ENCODE measurements at places on chromosomes 1 and 21.

- DNase-seq: no peak
These were observed at the start of gene COL18A1 for GRCh38 chr21:45404730-45405270. TSS of gene COL18A1 (plus strand) at chr21:45405165. CDS start at chr21:45405231, 66 bp downstream.

DNA sequence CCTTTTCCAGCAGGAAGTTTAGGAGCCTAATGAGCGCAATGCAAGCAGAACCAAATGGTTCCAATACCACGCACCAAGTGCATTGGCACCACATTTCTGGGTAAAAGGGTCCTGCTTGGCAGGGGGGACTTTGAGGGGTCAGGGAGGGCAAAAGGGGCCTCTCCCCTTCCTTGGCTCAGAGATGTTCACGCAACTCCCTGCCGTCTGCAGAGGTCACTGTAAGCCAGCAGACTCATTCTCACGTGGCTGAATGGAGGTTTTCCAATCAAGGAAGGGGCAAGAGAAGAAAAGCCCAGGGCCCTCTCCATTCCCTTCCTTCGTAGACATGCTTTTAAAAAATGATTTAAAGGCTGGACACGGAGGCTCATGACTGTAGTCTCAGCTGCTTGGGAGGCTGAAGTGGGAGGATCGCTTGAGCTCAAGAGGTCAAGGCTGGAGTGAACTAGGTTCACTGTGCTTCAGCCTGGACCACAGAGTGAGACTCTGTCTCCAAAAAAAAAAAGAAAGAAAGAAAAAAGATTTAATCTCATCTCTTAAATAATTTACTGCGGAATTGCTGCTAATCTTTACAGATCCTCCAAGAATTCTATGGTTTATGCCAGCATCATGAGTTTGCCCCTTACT, 80.3 kb downstream of the RUNX3 start:
- DNase-seq: no peak

DNA sequence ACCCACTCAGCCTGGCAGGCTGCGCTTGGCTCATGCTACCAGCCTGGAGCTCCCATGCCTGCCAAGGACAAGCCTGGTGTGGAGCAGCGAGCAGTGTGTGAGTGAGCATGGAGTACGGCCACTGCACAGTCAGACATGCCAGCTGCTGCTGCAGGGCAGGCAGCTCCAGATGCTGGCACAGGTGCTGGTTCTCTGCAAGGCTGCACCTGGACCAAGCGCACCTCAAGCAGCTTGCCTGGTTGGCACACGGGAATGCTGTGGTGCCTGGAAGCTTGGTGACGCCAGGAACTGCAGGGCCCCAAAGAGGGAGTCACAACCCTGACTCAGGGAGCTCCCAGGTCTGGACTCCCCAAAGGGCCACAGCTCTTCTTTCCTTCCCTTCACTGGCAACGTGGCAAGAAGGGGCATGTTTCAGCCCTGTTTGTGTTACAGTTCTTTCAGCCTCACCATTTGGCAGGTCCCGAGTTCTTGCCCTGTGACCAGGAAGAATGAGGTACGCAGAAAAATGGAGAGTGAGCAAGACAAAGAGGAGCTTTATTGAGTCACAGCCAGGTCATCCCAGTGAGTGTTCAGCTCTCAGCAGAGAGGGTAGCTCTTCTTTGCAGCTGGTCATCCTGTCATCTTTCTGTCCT, 26.1 kb downstream of the ACOT7 start:
- DNase-seq: no peak

GRCh38 chr1:40588586-40588985, 57.1 kb downstream of the ZNF684 start:
- no peak for DNase-seq

DNA sequence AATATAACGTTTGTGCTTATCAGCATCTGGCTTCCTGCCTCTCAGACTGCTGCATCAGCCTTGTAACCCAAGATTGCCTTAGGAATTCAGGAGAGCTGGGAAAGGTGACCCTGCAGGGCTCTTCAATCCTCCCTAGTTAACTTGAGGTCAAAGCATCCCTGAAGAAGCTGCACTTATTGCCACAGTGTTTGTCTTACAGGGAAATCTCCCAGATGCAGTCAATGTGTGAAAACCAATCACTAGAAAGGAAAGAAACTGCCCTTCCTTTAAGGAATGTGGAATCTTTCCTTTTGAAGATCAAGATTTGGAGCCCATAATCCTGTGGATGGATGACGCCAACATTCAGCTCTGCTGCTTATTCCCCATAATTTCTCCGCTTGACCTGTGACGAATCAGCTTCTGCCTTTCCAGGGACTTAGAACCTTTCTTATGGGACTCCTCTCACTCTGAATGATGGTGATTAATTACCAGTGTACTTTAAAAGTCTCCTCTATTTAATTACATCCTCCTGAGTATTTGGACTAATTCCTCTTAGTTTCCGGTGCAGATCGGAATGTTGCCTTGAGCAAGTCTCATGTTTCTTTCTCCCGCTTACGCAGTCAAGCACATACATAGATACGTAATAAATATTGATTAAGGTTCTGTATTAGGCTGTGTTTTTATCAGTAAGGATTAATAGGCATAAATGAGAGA, 14.4 kb downstream of the ADAMTS5 start:
- no peak for DNase-seq

DNA sequence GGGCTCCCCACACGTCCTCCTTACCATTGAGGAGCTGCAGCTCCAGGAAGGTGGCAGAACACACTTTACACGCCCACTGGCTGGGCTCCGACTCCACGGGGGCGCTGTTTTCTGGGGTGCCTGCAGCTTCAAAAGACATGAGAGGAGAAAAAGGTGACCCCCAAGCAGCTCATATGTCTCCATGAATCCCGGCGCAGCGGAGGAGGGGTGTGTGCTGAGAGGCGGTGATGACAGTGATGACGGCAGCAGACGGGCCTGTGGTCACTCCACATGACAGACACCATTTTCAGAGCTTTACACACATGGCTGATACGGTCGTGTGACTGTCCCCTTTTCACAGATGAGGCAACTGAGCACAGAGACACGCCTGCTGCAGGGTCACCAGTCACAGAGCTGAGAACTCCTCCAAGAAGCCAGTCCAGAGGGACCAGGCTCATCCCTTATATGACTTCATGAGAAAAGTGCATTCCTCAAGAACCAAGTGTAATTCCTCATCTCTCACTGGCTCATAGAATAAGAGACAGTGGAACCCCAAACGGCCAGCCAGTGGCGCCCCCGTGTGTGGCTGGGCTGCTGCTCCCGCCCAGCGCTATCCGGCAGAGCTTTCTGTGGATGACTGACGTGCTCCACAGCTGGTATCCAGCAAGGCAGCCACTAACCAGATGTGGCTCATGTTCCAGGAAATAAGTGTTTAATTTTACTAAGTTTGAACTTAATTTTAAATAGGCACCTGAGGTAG, 31.9 kb downstream of the PRDM15 start:
- no peak for DNase-seq

DNA sequence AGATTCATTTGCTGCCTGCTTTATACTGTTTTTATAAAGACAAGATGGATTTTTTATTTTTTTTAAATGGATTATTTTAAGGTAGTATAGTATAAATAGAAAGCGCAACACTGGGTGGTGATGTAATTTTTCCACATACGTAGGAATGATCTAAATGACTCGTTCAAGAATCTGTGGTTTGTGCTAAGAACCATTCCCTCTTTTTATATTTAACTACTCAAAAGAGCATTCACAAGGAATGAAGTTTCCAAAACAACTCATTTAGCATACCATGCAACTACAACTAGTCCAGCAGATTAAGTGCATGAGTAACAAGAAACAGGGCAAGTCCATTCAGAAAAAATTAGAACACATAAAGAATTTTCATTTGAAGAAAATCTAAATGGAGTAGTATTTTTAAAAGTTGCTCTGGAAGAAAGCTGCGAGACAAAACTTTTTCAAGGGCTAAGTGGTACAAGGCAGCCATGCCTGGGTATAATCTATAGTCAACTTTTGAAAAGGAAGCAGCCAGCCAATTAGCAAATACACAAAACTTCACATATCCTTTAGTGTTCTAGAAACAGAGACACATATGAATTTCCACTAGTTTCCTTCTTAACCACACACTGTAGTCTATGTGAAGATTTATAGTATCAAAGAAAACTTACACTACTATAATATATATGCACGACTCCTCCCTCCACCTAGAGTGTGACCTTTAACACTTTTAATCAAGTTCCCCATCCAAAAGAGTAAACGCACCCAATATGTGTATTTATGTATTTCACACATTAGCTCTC, 23.4 kb downstream of the GTF2B start:
- no peak for DNase-seq

Measured in activated T-helper 1 cell treated with anti-CD3 and anti-CD28 coated beads, Interleukin-2, amount 50 U/mL, for 16 hours (primary cell).